ENCODE measurements at places on chromosomes 1 and 21.

- no peak for DNase-seq
Measured at GRCh38 chr21:23281917-23282316, 2283.7 kb downstream of the NCAM2 start.

DNA sequence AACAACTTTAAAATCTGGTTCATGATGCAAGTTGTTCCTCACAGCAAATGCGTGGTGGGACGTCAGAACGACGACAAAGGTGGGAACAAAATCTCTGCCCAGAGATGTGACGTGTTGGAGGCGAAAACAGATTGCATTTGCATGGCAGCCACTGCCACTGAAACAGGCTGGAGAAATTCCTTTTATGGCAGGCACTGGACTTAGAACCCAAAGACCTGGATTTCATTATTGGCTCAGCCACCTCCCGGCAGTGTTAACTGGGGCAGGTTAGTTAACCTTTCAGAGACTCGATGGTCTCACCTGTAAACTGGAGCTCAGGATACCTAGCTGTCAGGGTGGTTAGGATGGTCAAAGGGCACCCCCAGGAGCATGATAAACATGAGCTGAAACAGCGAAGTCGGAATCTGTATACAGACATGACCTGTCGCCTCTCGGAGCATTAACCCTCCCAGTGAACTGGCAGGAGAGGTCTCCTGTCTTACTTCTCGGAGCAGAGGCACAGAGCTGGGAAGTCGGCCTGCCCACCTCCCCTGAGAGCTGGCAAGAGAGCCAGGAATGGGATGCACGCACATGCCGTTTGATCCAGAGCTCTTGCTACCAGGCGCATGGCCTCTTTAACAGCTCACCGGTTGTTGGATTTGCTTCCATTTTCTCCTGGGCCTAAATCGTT, 59.2 kb upstream of the TARBP1 start:
- no peak for DNase-seq

DNA sequence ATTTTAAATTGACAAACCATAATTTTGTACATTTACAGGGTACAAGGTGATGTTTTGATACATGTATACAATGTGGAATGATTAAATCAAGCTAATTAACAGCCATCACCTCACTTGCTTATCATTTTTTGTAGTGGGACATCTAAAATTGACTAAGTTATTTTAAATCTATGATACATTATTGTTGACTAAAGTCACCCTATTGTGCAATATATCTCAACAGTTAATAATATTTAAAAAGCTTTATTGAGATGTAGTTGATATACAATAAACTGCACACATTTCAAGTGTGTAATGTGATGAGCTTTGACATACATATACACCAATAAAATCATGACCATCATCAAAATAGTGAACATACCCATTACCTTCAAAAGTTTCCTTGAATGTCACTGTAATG, 242.5 kb upstream of the PLXNA2 start:
- no peak for DNase-seq

DNA sequence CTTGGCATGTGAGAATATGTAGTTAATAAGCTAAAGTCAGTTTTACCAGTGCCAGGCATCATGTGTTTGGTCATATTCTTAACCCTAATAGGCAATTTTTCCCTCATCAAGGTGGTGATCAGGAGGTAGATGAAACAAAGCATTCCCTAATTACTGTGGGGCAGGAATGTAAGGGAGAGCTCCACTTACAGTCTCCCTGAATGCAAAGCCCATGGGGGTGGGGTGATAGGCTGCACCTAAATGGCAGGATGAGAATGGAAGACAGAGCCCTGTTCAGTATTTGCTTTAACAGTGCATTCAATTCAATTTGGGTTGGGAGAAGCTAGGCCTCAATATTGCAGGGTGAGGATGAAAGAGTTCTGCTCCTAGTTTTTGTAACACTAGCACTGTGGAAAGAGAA, 23.4 kb downstream of the ZNF678 start:
- DNase-seq: no peak

GRCh38 chr1:42931911-42932422, 26.7 kb downstream of the SLC2A1 start:
- no peak for DNase-seq

Measured in globus pallidus (tissue), 1 donor.